Kidney glomerular epithelial cell (primary cell): ENCODE measurements at places on chromosomes 2 and 18.

DNA sequence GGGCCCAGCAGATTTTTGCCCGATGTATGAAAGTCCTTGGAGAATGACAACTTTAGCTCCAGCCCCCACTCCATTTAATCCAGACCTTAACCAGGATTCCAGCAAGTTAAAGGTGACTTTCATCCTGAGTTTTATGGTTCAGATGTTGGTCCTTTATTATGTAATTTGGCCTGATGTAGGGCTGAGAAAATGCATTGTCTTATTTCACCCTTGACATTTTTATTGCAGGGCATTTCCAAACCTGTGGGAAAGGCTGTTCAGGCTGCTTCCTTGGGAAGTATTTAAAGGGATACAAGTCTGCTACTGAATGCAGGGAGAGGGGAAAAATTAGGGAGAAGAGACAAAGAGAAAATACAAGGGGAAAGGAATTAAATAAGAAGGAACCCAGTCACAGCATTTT is 48.8 kb downstream of the ASB1 start:
- no peak for DNase-seq

DNA sequence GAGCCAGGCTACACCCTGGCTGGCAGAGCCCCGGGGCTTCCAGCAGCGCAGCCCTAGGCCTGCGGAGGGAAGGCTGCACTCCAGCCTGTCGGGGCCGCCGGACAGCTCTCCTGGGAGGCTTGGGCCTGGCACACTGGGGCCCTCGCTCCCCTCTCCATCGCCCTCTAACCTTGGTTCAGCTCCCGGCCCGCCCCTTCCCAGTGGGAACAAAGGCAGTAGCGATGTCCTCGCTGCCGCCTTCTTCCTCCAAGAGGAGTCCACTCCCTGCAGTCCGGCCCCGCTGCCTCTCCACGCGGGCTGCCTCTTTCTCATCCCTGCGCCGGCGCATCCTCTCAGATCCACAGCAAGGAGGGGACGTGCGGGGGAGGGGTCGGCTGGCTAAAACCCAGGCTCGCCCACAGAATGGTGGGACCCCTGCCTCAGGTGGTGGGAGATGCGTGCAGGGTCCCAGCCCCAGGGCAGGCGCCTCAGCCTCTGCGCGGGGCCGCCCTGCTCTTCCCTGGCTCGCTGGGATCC is 138.1 kb downstream of the TWIST2 start:
- DNase-seq: no peak

DNA sequence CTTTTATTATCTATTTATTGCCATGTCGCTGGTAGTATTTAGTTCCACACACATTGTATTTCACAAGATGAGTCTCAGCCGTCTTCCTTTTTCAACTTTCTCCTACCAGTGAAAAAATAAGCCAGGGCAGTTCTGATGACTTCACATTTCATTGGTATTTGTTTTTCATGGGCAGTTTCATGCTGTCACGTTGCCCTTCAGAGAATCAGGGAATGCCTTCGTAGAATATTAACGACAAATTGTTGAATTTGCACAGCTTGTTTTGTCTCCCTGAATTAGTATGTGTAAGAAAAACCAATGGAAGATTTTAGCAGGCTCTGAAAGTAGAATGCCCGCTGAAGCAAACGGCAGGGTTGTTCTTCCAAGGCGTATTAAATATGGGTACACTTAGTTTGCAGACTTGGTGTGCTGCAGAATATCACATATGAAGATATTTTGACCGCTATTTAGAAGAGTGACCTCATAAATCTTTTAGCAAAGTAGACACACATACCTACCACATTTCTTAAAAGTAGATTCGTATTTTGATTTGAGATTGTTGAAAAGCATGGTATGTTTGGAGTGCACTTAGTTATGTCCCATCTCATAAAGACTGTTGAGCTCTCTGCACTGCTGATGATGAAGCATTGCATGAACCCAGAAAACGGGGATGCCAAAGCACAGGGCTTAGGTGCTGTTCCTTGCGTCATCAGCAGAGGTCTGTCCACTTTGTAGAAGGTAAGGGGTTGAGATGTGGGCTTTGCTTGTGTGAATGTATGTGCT is 2.9 kb downstream of the NEDD4L start:
- peak; percentile 60 for DNase-seq

DNA sequence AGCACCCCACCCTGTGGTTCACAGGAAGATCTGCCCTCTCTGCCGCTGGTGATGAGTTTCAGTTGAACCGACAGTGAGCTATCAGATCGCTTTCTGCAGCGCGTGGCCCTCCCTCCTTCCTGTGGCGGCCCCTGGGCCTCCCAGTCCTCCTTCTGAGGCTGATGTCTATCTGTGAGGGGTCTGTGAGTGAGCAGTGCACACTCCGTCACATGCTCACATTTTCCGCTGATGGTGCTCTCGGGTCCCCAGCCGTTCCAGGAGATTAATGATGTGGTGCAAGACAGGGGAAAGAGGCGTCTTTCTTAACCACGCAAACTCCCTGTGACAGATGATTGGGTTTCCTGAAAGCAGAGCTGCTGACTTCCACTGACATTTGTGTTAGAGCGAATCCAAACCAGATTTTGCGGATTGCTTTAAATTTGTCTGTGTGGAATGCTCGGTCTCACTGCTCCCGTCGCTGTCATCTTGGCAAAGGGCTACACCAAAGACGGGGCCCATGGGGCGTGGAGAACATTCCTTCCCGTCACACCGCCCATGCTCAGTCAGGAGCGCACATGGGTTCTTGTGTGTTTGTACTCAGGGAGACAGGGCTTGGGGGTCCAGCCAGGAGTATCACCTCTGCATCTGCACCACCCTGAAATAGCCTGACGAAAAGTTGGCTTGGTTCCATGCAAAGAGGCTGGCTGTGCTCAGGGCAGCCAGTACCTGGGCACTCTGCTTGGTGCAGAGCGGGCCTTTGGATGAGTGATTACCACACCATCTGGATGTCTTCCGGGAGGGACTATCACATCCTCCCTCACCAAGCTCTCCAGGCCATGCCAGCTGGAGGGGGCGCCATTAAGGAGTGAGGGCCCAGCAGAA is 154.7 kb upstream of the HS6ST1 start:
- DNase-seq: no peak

GRCh38 chr2:127105656-127106456 is 1.1 kb downstream of the BIN1 start:
- DNase-seq: no peak

DNA sequence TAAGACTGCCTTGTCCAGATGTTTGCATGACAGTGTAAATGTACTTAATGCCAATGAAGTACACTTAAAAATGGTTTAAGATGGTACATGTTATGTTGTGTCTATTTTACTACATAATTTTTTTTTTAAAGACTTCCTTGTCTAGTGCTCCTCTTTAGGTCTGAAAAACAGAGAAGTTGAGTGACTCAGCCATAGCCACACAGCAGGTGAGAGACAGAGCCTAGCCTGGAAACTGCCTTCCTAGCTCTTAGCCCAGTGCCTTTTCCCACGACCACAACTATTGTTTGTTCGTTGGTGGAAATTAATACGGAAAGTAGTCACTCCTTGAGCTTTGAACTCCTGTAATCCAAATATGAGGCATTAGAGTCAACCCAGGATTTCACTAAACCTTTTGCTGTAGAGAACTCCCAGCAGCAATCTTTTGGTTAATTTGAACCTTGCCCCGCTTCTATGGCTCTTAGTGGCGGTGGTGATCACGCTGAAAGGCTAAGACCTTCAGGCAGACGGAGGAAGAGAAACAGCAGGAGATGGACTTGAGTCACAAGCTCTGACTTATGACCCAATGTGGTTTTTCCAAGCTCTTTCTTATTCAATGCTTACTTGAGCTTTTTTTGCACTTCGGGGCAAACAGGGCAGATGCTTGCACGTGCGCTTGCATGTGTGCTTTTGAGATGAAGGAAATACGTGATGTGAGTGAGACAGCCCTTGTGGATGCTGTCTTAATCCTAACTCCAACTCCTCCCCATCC is 21.2 kb downstream of the TRIB2 start:
- DNase-seq: no peak

DNA sequence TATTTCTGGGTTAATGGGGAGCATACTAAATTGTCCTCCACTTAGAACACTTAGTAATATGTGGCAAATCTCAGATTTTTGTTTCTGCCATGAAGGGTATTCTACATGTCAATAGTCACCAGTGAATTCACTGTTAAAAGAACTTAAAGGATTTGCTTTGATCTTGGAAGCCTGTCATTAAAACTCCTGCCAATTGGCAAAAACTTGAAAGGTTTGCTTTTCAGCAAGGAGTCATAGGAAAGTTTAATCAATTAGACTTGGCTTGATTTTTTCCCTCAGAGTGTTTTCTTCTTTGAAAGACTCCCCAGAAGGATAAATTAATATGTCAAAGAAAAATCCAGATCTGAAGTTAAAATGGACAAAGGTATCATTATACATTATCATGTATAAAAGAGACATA is 671.9 kb upstream of the PKDCC start:
- no peak for DNase-seq
